ENCODE measurements at places on chromosomes 16 and 17.

DNA sequence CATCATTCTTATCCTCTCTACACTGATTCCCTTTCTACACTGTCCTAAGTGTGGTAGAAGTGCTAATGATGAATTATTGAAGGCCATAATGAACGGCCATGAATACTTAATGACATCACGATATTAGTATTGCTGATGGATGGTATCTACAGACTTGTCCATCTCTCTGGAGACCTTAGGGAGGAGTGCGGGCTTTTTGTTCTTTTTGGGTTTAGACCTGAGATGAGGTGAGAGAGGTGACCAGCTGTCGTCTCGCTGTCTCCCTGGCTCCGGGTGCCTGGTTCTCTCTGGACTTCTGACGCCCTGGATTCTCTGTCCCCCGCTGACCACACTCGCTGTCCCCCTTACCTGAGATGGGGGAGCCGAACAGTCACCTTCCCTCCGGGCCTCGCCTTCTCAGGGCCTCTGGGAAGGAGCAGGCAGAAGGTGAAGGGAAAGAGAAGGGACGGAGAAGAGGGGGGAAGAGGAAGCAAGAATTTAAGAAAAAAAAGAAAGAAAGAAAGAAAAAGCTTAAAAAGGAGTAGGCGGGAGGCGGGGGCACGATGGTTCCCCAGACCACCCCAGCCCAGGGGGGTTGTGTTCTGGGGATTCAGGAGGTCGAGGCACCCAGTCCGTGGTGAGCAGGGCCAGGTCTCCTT is 17.1 kb downstream of the SGCA start:
- DNase-seq, result no peak

DNA sequence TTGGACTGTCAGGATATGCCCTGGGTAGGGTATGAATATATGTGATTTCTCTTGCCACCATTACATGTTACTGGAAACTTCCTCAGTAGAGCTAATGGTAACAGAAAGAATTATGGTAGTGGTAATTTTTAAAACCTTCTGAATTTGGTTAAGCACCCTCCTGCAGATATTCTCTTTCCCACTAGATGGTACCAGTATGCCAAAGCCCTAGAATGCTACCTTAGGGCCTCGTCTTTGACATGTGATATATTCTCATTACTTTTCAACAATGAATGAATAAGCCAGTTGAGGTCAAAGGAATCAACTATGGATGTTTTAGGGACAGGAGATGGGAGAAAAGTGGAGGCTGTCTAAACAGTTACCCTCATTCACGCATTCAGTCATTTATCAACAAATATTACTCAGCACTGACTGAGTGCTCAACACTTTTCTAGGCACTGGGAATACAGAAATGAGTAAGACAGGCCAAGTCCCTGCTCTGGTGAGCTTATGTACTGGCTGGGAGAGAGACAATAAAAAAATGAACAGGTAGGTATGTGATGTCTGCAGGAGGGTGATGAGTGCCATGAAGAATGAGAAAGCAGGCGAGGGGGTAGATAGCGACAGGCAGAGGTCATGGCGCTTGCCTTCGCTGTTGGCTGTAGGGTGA is 14.7 kb downstream of the CDH13 start:
- DNase-seq, result no peak

DNA sequence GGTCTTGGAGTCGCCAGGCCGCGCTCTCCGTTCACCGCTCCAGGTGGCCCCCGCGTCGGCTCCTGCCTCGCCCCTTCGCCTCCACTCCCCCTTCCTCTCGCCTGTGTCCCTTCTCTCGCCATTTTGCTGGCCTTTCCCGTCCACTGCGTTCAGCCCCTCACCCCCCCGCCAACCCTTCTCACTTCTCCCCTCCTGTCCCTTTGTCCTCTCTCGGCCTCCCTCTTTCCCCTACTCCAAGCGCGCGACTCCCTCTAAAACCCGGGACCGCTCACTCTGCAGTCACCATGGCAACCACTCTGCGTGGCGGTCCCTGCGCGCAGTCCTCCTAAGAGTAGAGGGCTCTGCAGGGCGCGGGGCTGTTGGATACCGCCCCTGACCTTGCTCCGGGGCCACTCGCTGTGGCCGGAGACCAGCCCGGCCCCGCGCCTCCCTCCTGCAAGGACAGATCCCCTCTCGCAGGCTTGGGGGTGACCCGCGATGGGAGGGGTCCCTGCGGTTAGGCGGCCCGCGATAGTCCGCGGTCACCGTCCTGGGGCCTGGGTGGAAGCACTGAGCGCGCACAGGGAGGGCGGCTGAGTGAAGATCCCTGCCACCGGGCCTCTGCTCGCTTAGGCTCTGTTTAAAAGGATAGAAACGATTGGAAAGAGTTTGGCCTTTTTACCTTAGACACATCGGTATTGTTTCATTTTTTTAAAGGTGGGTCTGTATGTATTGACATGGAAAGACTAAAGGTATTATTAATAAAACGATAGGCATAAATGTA is 454 bp downstream of the CCDC40 start:
- no peak for DNase-seq

- no peak for DNase-seq
These were observed 10.8 kb upstream of the SECTM1 start for GRCh38 chr17:82344175-82344907.

GRCh38 chr16:2856061-2856670 is 1.8 kb downstream of the PRSS22 start:
- DNase-seq, result no peak

DNA sequence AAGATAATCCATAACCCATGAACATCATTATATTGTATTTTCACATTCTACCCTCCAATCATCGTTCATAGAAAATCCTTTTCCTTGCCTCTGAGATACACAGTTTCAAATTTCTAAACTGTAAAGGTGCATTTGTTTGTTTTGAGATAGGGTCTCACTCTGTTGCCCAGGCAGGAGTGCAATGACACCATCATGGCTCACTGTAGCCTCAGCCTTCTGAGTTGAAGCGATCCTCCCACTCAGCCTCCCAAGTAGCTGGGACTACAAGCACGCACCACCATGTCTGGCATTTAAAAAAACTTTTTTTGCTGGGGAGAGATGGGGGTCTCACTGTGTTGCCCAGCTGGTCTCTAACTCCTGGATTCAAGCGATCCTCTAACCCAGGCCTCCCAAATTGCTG is 58.1 kb upstream of the TOB1 start:
- DNase-seq, result no peak

- DNase-seq, result no peak
These were observed 4.5 kb upstream of the CLDN7 start for GRCh38 chr17:7266784-7267183.

DNA sequence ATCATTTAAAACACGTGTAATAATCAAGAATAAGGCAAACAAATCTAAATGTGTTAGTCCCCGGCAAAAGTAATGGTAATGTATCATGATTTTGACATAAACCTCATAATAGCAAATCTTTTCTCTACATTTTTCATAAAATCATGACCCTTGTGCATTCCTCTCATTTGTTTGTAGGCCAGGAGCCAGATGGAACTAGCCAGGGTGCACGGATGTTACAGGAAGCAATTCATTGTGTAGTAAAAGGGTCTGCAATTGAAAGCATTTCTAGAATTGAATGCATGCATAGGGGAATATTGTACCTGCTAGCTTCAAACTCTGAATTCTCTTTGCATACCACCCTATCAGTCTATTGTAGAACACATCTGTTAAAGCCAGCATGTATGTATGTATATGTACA is 66.6 kb downstream of the CNTNAP4 start:
- no peak for DNase-seq

- DNase-seq, result no peak
These were observed 634 bp downstream of the SLC2A4 start for GRCh38 chr17:7281953-7282751.

GRCh38 chr17:44451832-44452231 is 51.4 kb downstream of the GPATCH8 start:
- no peak for DNase-seq

GRCh38 chr17:31754239-31754945 is 104.7 kb downstream of the COPRS start:
- no peak for DNase-seq

- DNase-seq, result no peak
These were observed 805 bp upstream of the ORAI3 start for GRCh38 chr16:30947859-30948666.

- DNase-seq, result no peak
These were observed 4.9 kb downstream of the PHOSPHO1 start for GRCh38 chr17:49225554-49226236.

DNA sequence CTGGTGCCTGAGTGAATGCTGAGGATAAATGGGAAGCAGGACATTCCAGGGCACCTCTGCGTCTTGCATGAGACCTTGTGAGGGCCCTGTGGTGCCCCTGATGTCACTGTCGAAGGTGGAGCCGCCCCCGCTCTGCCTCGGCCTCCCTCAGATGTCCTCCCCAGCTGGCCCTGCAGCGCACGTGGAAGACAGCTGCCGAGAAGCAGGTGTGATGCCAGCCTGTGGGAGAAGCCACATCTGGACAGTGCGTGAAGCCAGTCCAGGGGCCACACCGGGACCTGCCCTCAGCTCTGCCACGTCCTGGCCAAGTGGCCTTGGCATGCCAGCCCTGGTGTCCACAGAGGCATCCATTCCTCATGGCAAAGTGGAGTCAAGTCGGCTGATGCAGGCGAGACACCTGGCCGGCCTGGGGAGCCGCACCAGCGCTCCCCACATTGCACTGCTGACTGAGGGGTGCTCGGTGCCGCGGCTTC is 21.6 kb upstream of the METRNL start:
- DNase-seq, result no peak

GRCh38 chr17:51289696-51290111 is 29.4 kb downstream of the UTP18 start:
- no peak for DNase-seq

GRCh38 chr16:9787717-9788116 is 394.5 kb downstream of the GRIN2A start:
- DNase-seq, result no peak

DNA sequence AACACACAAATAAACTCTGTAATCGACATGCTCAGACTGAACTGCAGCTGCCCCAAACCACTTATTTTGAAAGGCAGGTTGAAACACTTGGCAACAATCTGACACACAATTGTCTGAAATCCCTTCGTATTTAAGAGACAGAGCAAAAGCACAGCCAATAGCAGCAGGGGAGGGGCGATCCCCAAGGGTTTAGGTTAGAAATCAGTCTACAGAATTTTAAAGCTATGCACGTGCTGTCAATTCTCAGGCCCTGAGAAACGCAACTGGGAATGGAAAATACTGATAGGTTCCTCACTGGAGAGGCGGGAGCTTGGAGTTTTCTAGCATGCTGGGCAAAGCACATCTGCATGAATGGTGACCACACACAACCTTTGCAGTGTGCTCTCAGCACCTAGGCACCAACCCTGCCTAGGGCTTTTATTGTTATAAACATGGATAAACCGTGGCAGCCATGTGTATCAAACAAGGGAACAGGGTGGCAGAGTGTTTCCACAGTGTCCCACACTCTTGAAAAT is 168.0 kb downstream of the AATF start:
- no peak for DNase-seq

DNA sequence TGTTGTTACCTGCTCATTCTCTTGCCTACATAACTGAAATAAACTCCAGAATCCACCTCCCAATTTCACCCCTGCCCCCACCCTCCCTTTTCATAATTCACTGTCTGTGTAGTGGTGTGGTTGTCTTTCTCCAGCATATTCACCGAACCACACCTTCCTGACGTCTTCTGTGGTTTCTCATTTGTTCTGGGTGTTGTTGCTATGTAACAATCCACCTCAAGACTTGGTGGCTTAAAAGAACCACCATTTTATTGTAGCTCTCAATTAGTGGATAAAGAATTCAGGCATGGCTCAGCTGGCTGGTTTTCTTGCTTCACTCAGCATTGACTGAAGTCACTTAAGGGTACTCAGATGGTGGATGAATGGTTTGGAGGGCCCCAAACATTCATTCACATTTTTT is 229.8 kb downstream of the MAF start:
- no peak for DNase-seq

- no peak for DNase-seq
These were observed 421 bp downstream of the STAT3 start for GRCh38 chr17:42387661-42388380.

DNA sequence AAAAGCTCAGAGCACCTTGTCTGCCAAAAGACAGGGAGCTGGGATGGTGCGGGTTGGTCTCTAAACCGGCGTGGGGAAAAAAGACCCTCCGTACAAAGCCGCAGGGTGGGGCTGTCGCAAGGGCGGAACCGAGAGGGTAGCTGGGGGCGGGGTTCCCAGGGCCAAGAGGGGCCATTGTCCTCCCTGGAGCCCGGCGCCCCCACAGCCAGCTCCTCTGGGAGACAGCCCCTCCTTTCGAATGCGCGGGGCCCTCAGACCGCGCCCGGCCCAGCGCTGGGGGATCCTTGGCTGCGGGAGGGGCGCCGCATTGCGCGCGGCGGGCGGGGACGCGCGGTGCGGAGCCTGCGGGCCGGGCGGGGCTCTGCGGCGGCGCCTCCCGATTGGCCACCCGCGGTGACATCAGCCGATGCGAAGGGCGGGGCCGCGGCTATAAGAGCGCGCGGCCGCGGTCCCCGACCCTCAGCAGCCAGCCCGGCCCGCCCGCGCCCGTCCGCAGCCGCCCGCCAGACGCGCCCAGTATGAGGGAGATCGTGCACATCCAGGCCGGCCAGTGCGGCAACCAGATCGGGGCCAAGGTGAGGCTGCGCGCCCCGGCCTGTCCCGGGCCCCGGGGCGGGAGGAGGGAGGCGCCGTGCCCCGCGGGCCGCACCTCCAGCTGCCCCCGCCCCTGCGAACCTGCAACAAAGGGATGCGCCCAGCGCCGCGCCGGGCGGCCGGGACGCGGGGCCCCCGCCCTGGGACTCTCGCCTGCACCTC is at the start of gene TUBB3:
TSS of gene TUBB3 (plus strand) at position 459 of the 756 bp plus-strand sequence. CDS start at position 519, 60 bp downstream.
- DNase-seq, result no peak

DNA sequence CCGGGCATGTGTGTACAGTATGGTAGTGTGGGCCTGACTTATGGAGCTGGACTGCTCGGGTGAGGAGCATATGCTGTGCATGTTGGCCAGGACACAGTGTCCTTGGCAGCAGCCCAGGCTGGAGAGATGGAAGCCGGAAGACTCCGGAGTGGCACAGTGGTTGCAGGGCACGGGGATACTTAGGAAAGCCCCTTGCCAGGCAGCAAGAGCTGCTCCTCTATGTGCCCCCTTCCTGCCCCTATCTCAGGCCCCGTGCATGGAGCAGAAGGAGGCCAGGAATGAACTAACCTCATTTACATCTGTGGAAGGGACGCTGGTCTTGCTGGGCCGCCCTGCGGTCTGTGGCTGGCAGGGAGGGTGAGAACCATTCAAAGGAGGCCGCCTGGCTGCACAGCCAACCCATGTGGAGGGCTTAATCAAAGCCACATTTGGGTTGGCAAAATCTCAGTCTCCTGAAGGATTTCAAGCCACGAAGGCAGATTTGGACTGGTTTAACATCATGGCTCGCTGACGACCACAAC is 32.2 kb upstream of the RCVRN start:
- DNase-seq, result no peak

DNA sequence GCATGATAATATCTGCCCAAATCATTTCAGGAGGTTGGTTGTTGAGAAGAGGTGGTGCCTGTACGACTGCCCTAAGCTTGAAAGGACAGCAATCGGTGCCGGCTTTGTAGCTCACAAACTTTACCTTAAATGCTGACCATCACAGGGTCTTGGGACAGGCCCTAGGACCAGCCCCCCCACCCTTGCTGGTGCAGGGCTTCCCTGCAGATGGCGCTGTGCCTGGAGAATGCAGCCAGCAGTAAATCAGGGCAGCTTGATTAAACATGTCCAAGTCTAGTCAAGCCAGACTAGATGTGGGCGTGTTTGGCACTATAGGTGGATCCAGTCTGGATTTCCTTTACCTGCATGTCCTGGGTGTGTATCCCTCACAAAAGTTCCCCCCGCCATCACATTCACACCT is 135.5 kb upstream of the CRHR1 start:
- no peak for DNase-seq

- no peak for DNase-seq
These were observed 36.8 kb downstream of the ERCC4 start for GRCh38 chr16:13956635-13957196.

All from stimulated activated CD8-positive, alpha-beta memory T cell treated with anti-CD3 and anti-CD28 coated beads, Interleukin-7, amount 100 ng/mL, for 1 hour (primary cell).